ENCODE measurements at places on chromosomes 2 and 18.

- DNase-seq, result no peak
Observed at GRCh38 chr2:208250388-208250787, 4.5 kb downstream of the IDH1 start.

- no peak for DNase-seq
Observed at GRCh38 chr2:230394301-230394700, 21.7 kb upstream of the SP100 start.

DNA sequence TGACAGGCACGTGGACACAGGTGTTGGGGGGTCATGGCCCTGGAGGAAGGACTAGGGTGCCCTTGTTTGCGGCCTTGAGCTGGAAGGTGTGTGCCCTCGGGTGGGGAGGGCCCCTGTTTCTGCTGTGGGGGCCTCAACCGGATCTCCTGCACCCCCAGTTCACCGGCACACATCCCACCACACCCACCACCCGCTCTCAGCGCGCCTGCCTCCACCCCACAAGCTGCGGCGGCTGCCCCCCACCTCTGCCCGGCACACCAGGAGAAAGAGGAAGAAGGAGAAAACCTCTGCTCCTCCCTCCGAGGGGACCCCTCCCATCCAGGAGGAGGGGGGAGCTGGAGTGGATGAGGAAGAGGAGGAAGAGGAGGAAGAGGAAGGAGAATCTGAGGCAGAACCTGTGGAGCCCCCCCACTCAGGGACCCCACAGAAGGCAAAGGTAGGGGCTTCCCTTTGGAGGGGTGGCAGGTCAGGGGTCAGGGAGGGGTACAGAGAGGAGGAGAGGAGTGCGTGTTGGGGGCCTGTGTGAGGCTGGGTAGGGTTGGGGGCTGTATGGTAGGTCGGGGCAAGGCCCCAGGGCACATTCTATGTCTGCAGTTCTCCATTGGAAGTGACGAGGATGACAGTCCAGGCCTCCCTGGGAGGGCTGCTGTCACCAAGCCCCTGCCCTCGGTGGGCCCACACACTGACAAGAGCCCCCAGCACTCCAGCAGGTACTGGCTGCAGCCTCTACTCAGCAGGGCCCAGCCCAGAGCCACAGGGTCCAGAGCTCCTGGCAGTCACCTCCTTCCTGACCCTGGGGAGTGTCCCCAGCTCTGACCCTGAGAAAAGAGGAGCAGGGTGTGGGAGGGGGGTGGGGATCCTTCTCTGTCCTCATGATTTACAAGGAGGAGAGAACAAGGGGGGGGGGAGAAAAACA, 1.8 kb downstream of the SLC4A3 start:
- DNase-seq, result no peak

- DNase-seq, result no peak
Observed at GRCh38 chr2:1793001-1793867, 48.9 kb upstream of the PXDN start.

DNA sequence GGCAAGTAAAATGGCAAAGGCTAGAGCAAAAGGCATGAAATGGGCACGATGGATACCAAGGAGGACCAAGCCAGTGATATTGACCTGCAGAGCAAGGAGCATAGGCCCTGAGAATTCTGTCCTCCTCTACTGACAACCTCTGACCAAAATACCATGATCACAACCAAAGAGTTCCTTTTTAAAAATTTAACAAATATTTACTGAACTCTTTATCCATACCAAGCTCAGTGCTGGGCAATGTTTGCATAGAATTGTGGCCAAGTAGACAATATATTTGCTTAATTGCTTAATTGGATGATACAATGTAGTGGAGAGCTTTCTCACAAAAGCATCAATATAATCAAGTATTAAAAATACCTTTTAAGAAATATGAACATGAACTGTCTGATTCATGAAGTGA, 265.7 kb downstream of the ICOS start:
- DNase-seq, result no peak

GRCh38 chr2:107380912-107381311, 445.8 kb upstream of the RGPD4 start:
- DNase-seq, result no peak

GRCh38 chr2:112075490-112076260, 20.6 kb downstream of the TMEM87B start:
- DNase-seq, result no peak

GRCh38 chr18:76710646-76711520, 111.5 kb upstream of the ZNF236 start:
- DNase-seq, result no peak

DNA sequence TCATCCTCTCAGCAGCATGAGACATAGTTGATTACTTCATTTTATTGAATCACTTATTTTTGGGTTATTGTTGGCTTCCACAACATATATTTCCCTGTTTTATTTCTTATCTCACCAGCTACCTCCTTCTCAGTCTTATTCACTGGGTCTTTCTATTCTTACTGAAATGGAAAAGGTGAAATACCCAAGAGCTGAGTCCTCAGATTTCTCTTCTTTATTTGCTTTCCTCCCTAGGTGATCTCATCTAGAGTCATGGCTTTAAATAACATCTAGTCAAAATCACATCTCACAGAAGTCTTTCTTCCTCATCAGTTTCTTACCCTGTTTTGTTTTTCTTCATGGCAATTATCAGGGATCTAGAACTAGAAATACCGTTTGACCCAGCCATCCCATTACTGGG, 105.0 kb upstream of the RBBP8 start:
- DNase-seq, result peak; percentile 41

- DNase-seq, result peak; percentile 56
Observed at GRCh38 chr2:30706534-30707303, 100.5 kb downstream of the CAPN13 start.

DNA sequence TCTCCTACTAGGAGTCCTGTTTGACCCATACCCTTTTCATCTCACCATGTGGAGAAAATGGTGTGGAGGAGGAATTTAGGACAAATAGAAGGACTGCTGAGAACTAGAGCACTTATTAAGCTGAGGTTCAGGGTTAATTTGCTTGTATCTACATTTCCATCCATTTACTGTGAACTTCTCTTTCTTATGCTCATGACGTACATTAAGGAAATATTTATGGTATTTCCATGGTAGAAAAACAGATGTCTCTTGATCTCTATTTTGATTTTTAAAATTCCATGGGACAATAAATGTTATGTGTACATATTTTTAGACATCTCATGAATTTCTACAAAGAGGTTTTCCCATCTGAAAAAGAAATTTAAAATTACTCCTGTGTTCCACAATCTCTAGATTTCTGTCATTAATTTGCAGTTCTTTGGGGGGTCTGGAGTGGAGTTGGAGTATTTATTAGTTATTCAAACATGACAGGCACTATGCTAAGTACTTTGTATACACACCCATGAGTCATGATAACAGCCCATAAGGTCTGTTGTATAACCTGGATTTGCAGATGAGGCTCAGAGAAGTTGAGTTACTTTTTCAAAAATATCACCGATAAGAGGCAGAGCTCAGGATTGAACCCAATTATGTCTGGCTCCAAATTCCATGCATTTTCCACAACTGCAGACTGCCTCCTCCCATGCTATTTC, 112.6 kb downstream of the COPS8 start:
- DNase-seq, result peak; percentile 74

DNA sequence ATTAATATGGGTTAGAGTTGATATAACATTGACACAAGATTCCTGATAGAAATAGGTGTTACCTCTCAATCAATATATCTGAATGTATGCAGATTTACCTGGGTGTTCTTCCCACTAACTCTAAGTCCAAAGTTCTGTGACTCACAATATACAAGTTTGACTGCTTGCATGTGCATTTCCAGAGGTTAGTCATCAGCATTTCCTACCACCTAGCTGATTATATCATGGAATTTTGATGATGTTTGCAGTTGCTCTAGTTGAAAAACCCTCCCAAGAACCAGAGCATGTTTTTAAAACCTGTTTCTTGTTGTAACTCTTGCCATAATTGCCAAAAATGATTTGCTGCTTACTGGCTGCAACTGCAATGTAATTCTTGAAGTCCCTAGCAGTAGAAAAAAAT, 15.0 kb upstream of the DSG1 start:
- no peak for DNase-seq

- DNase-seq, result no peak
Observed at GRCh38 chr18:10020171-10020570, 106.4 kb downstream of the VAPA start.

- DNase-seq, result peak; percentile 42
Observed at GRCh38 chr2:56227811-56228210, 44.0 kb downstream of the CCDC85A start.

DNA sequence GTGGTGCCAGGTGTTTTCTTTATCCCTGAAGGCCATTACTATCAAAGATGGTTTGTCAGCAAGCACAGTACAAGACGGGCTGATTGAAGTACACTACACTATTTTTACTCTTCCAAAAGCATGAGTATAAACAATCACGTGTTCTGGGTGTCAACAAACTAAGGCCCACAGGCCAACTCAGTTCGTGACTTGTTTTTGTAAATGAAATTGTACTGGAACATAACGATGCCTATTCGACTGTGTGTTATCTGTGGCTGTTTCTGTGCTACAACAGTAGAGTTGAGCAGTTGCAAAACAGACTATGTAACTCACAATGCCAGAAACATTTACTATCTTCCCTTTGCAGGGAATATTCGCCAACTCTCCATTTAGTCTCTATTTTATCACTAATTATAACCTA, 12.3 kb downstream of the MRPS5 start:
- no peak for DNase-seq

DNA sequence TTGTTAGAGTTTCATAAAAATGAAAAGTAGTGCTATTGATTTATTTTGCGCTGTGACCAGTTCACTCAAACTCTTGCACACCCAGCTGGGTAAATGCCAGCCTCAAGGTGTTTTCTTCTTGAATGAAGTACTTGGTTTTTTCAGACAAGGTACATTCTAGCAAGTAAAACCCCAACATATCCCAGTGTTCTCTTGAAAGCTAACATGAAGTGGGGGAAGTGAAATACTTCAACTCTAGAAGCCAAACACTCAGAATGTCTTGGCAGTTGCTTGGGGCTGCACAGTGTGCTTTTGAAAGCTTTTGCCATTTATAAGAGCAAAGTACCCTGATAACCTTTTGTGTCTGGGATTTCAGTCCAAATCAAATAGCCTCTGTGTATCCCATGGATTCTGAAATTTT, 13.4 kb downstream of the NPAS2 start:
- DNase-seq, result no peak

DNA sequence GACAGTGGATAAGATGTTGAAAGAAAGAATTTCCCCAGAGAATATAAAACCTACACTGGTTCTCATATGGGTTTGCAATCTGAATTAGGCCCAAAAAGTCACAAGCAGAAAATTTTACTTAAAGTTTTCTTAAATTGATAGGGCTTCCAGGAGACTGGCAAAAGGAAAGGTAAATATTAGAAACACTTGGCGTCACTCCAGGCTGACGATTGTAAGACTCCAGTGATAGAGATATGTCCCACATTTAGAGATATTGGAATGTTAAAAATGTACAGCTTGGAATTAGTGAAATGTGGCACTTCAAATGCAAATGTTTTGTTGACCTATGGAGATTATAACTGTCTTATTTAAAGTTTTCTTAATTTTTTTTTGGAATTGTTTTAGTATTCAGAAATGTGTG, 14.0 kb downstream of the YIPF4 start:
- DNase-seq, result no peak

DNA sequence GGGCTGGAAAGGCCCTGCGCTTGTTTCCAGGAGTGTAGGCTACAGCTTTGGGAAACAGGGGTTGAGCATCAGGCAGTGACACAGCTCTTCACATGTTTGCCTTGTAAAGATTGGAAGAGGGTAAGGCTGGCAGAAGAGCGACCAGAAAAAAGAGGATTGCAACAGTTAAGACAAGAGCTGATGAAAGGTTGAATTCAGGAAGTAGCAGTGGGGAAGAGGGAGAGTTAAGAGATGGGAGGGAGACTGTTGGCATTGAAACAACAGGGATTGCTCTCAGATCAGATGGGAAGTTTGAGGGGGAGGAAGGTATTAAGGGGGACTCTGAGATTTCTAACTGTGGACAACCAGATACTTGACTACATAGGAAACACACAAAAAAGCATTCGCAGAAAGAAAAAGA, 96.9 kb downstream of the CTAGE1 start:
- no peak for DNase-seq

DNA sequence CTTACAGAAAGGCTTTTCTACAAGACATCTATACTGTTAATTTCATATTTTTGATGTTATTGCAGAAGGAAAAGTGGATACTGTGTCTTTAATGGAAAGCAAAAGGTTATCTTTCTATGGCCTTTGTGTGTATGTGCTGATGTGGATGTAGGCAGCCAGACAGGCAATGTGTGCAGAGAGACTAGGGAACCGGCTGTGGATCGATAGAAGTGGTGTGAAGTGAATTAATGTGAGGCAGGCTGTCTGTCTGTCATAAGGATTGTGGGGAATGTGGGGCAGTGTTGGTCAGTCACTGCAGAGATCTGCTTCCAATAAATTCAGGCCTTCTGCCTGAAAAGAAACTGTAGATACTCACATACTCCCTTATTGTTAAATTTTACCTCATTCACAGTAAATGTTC, 156.7 kb downstream of the WDR7 start:
- no peak for DNase-seq

- DNase-seq, result no peak
Observed at GRCh38 chr2:9799011-9799596, 44.2 kb upstream of the TAF1B start.

- DNase-seq, result no peak
Observed at GRCh38 chr2:105912081-105912480, 167.4 kb downstream of the NCK2 start.

DNA sequence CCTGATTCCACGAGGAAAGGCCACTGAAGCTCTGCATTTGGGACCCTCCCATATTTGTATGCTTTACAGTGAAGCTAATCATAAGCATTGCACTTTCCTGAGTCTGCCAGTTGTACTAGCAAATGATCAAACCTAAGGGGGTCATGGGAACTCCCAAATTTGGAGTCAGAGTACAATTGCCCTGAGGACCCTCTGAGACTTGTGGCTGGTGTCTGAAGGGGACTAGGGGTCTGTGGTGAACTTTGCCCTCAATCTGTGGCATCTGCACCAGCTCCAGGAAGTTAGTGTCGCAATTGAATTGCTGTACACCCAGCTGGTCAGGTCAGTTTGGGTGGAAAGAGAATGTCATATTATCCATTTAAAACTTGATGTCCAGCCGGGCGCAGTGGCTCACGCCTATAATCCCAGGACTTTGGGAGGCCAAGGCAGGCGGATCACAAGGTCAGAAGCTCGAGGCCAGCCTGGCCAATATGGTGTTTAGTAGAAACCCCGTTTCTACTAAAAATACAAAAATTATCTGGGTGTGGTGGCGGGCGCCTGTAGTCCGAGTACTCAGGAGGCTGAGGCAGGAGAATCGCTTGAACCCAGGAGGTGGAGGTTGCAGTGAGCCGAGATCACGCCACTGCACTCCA, 18.1 kb downstream of the SOWAHC start:
- no peak for DNase-seq

- DNase-seq, result no peak
Observed at GRCh38 chr2:202679980-202680379, 45.2 kb downstream of the FAM117B start.

- DNase-seq, result peak; percentile 88
Observed at GRCh38 chr2:39568561-39569006, 97.1 kb upstream of the TMEM178A start.

- no peak for DNase-seq
Observed at GRCh38 chr2:27808418-27808817, 36.9 kb downstream of the MRPL33 start.

Data from fibroblast of skin of abdomen (primary cell).